ENCODE measurements at places on chromosomes 13 and 19. TPM values are rescaled to one million over a fixed set of nuclear protein-coding genes. Genes with fewer than 3 reads are reported as not detected.

ADGRE2 gene
- total RNA-seq: 0.78 TPM

PCDH17 gene
- total RNA-seq: not detected

COX6B1 gene
- total RNA-seq: 250 TPM

PALM gene
- not detected for total RNA-seq

MAMSTR gene
- 2.5 TPM for total RNA-seq

CEACAM18 gene
- not detected for total RNA-seq

ATF5 gene
- 7.9 TPM for total RNA-seq

TNFSF13B gene
- total RNA-seq: 35.8 TPM

PPP1R13L gene
- total RNA-seq: 10.3 TPM

SPACA6 gene
- 11.0 TPM for total RNA-seq

PBX4 gene
- 46.5 TPM for total RNA-seq

MIR17HG gene
- 13.2 TPM for total RNA-seq

ZFP28 gene
- total RNA-seq: 8.3 TPM

PCDH20 gene
- total RNA-seq: not detected

CYP4F8 gene
- total RNA-seq: not detected

ZNF530 gene
- total RNA-seq: 9.9 TPM

COMP gene
- not detected for total RNA-seq

GAPDHS gene
- not detected for total RNA-seq

APOC1 gene
- total RNA-seq: 7.0 TPM

DMAC2 gene
- 28.9 TPM for total RNA-seq

ATP4B gene
- not detected for total RNA-seq

HPN gene
- 0.15 TPM for total RNA-seq

ZNF442 gene
- 2.5 TPM for total RNA-seq

ALOX5AP gene
- total RNA-seq: 54.0 TPM

BCL3 gene
- total RNA-seq: 11.8 TPM

CBARP gene
- total RNA-seq: not detected

GFY gene
- total RNA-seq: not detected

ZNF415 gene
- 1.3 TPM for total RNA-seq

ARID3A gene
- total RNA-seq: 9.2 TPM

PPP1R15A gene
- 67.0 TPM for total RNA-seq

KIR2DL4 gene
- not detected for total RNA-seq
